Gastroesophageal sphincter (tissue), 4 donors: ENCODE measurements at places on chromosomes 5 and 9. TPM values are rescaled to one million over a fixed set of nuclear protein-coding genes. Genes with fewer than 3 reads are reported as not detected.

Gene C9orf153
- not detected for total RNA-seq

Gene ERCC8
- 19.5 TPM for total RNA-seq

Gene SARDH
- total RNA-seq, result 2.3 TPM

Gene AQP7
- total RNA-seq, result 2.0 TPM

Gene HRCT1
- total RNA-seq, result 4.0 TPM

Gene RXFP3
- not detected for total RNA-seq

Gene CD14
- total RNA-seq, result 20.9 TPM

Gene PCDHB14
- 5.4 TPM for total RNA-seq

Gene MOB3B
- 10.2 TPM for total RNA-seq

DNA sequence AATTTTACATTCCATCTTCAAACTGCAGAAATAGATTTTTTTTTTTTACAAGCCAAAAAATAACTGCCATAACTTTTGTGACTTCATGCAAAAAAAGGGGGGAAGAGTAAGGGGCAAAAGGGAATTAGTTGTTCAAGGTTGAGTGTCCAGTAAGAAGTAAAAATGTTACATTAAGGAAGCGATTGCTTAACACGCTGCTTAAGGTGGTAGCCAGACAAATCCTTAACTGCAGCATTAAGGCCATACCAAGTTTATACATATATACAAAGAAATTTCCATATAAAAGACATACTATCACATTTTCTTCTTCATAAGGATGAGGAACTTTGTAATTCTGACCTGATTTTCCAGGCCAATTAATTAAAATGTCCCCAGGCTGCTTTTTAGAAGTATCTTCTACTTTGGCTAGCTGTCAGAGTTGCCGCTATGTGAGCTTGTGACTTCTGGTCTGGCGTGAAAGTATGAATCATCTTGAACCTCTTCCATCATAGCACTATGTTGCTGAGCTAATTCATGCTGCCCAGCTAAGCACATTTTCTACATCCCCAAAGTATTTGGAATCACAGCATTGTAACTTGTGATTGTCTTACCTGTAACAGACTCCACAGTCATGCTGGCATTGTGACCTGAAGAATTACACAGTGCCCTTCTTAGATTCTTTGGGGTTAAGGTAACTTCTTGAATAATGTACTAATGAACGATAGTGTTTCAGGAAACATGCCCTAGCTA is 40.0 kb downstream of the G3BP1 start:
- H3K4me3 ChIP-seq, result no peak overlapping the region
- peak; percentile 78 for ATAC-seq
- H3K36me3 ChIP-seq, result no peaks in the 10 kb centered on the region
- no peak overlapping the region for H3K27ac ChIP-seq

GRCh38 chr9:86077276-86077675 is 22.1 kb downstream of the GOLM1 start:
- no peaks in the 10 kb centered on the region for H3K4me1 ChIP-seq
- no peaks in the 10 kb centered on the region for H3K27me3 ChIP-seq
- H3K4me3 ChIP-seq, result no peak overlapping the region
- ATAC-seq, result no peak

DNA sequence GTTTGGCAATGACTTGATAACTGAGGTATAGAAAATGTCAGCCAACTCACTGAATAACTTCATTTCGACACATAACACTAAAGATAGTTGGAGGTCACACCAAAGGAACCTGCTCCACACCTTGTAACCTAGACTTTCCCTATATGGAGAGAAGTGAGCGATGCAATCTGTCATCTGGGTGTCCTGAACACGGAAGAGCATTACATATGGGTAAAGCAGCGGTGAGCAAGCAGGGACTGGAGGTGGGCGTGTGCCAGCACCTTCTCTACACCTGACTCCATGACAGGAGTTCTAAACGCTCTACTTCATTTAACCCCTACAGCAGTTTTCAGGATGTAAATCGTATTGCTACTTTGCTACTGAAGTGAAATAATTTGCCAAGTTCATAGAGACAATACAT is 152.8 kb downstream of the SLC12A2 start:
- no peaks in the 10 kb centered on the region for H3K4me1 ChIP-seq
- no peak overlapping the region for H3K4me3 ChIP-seq
- H3K27me3 ChIP-seq, result no peaks in the 10 kb centered on the region
- no peak for ATAC-seq
- no peak overlapping the region for H3K27ac ChIP-seq
- no peaks in the 10 kb centered on the region for H3K36me3 ChIP-seq

GRCh38 chr9:136345281-136346156 is 18.0 kb downstream of the DNLZ start:
- H3K4me3 ChIP-seq, result peak overlapping the region; percentile 20
- ATAC-seq, result peak; percentile 64

DNA sequence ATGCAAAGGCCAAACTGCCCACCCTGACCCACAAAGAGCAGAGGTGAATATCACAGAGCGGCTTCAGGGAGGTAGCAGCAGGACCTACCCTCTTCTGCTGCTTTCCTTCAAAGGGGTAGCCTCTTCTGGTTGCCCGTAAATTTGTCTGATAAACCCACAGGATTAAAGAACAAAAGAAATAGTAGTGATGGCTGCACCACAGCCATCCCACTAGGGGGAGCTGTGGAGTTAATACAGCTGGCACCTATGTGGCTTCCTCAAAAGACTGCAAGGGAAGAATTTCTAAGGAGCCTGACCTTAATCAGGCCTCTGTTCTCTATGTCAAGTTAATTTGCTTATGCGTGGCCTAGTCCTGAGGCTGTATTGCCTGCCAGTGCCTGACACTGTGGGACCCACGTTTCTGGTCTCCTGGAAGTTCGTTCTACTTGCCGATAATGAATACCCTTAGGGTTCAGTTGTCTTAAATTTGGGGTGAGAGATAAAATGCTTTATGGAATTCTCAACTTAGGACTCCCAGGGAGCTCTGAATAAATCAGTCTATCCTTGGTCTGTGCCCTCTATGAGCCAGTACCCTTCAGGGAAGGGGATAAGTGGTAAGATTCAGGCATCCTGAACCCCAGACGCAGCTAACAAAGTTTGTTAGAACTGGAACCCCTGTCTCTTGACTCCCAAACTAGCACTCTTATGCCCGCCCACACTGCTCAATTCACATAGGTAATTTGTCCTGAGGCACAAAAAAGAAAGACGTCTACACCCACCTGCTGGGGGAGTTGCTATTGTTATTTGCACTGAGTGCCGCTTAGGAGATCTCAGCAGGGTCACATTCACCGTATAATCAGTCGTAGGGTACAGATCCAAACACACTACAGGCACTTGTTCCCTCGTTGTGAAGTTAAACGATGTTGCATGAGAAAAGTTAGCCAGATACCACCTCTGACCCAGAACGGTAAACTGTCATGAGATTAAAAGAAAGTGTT is 77.1 kb downstream of the SUSD1 start:
- no peaks in the 10 kb centered on the region for H3K27me3 ChIP-seq
- peak; percentile 60 for ATAC-seq
- H3K4me1 ChIP-seq, result no peaks in the 10 kb centered on the region
- no peak overlapping the region for H3K27ac ChIP-seq
- H3K4me3 ChIP-seq, result no peak overlapping the region
- no peaks in the 10 kb centered on the region for H3K36me3 ChIP-seq

- H3K27me3 ChIP-seq, result peaks cover 49% of the 10 kb centered on the region
- H3K27ac ChIP-seq, result no peak within 1 kb of the TSS
- peak; percentile 58 for ATAC-seq
- H3K4me3 ChIP-seq, result peak within 1 kb of the TSS; percentile 49
- H3K4me1 ChIP-seq, result no peaks in the 10 kb centered on the region
Observed at GRCh38 chr9:92947268-92948037, at the start of gene FGD3. Gene FGD3 (plus strand): TSS chr9:92947523. CDS start chr9:92976257, 28,734 bp downstream.

- peak overlapping the region; percentile 73 for H3K27ac ChIP-seq
- peak; percentile 81 for ATAC-seq
- no peaks in the 10 kb centered on the region for H3K27me3 ChIP-seq
- H3K4me1 ChIP-seq, result peaks cover 83% of the 10 kb centered on the region
- H3K4me3 ChIP-seq, result no peak overlapping the region
Observed at GRCh38 chr9:123044586-123044985, 11.1 kb downstream of the GPR21 start.

- H3K4me1 ChIP-seq, result peaks cover 41% of the 10 kb centered on the region
- ATAC-seq, result no peak
- H3K27me3 ChIP-seq, result peaks cover 4% of the 10 kb centered on the region
- peak within 1 kb of the TSS; percentile 85 for H3K27ac ChIP-seq
- no peaks in the 10 kb centered on the region for H3K36me3 ChIP-seq
Observed at GRCh38 chr5:53480416-53481158, at the start of gene FST. Gene FST (plus strand): TSS chr5:53480629. CDS start chr5:53480792, 163 bp downstream.

GRCh38 chr9:35907711-35908503 is 1.4 kb upstream of the SPAAR start:
- ATAC-seq, result peak; percentile 82
- H3K36me3 ChIP-seq, result no peaks in the 10 kb centered on the region
- peak overlapping the region; percentile 45 for H3K4me3 ChIP-seq
- no peaks in the 10 kb centered on the region for H3K27me3 ChIP-seq
- H3K4me1 ChIP-seq, result peaks cover 25% of the 10 kb centered on the region

DNA sequence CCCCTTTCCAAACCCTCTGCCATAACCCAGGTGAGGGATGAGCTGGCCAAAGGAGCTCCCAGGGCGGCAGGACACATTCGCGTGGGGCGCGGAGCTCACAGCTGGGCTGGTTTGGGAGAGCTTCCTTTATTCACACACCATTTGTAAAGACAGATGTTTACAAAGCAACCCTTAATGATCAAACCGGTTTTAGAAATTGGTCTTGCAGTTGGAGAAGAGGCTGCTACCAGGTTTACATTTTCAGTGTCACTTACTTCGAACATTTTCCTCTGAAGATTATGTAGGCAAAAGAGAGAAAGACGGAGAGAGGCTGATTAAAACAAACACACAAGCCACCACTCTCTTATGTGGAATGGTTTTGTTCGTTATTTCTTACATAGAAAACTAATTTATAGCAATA is 648.7 kb downstream of the IRX1 start:
- H3K4me3 ChIP-seq, result no peak overlapping the region
- no peaks in the 10 kb centered on the region for H3K36me3 ChIP-seq
- H3K27me3 ChIP-seq, result peaks cover 4% of the 10 kb centered on the region
- H3K4me1 ChIP-seq, result no peaks in the 10 kb centered on the region
- H3K27ac ChIP-seq, result no peak overlapping the region
- ATAC-seq, result no peak

DNA sequence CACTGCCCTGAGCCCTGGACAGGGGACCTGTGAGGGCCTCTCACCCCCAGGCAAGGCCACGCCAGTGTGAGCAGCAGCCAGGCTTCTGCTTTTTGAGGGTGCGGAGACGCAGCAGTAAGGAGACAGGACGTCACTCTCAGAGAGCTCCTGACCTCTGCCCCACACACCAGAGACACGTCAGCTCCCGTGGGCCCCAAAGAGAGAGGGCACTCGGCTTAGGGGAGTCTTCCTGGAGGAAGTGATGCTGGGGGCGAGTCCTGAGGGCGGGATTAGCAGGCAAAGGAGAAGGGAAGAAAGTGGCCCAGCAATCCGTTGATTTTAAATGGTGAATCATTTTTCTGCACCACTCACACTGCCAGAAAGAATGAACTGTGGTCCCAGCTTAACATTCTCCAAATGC is 24.0 kb upstream of the SLC9A3 start:
- H3K36me3 ChIP-seq, result no peaks in the 10 kb centered on the region
- H3K4me1 ChIP-seq, result no peaks in the 10 kb centered on the region
- H3K4me3 ChIP-seq, result no peak overlapping the region
- no peak overlapping the region for H3K27ac ChIP-seq
- no peak for ATAC-seq
- H3K27me3 ChIP-seq, result peaks cover 55% of the 10 kb centered on the region

DNA sequence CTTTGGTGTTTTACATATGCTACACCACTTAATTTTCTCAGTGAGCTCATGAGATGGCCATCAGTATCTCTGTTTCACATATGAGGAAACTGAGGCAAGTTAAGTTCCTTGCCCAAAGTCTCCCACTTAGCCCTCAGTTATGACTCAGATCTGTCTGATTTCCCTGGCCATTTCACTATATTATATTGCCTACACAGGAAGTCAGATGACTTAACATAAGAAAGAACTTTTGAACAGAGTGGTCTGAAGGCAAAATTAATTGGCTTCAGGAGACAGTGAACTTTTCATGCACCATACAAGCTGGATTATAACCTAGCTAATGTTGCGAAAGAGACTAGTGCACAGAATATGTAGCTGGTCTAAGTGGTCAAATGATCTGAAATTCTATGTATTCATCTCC is 221.6 kb downstream of the NFIB start:
- H3K4me1 ChIP-seq, result no peaks in the 10 kb centered on the region
- no peak for ATAC-seq
- H3K27me3 ChIP-seq, result no peaks in the 10 kb centered on the region
- H3K27ac ChIP-seq, result no peak overlapping the region

GRCh38 chr9:91075279-91075678 is 273.7 kb downstream of the SYK start:
- no peaks in the 10 kb centered on the region for H3K27me3 ChIP-seq
- H3K4me1 ChIP-seq, result no peaks in the 10 kb centered on the region
- H3K36me3 ChIP-seq, result no peaks in the 10 kb centered on the region
- no peak overlapping the region for H3K4me3 ChIP-seq

GRCh38 chr9:16866587-16866986 is 3.9 kb downstream of the BNC2 start:
- H3K4me3 ChIP-seq, result peak overlapping the region; percentile 12
- peak overlapping the region; percentile 90 for H3K27ac ChIP-seq
- no peaks in the 10 kb centered on the region for H3K36me3 ChIP-seq
- ATAC-seq, result no peak

DNA sequence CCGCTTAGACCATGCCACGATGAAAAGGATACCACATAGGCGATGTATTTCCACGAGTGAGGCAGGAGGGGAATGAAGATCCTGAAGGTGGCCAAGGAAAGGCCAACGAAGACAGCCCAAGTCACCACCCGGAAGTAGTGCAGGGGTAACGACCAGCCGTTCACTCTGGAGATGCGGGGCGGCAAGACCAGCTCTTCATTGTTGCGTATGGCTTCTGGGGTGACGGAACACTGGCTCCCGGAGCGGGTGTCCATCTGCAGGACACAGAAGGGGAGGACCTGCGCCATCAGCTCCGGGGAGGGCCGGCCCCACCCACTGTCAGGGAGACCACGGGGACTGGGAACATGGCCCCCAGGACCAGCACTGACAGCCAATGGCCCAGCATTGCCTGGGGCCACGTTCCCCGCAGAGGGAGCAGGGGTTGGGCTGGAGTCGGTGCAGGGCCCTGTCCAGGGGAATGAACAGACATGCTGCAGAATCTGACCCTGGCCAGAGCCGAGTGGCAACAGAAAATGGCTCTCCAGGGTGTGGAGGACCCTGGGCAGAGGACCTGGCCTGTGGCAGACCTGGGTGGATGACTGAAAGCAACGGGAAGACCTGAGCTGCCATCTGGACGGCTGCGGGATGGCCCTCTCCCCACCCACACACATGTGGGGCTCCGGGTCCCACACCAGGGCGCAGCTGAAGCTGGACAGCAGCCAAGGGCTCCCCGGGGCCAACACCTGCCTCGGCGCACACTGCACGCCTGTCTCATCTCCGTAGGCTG is 17.7 kb downstream of the ZDHHC11B start:
- H3K4me3 ChIP-seq, result no peak overlapping the region
- no peaks in the 10 kb centered on the region for H3K27me3 ChIP-seq
- no peaks in the 10 kb centered on the region for H3K4me1 ChIP-seq
- H3K36me3 ChIP-seq, result no peaks in the 10 kb centered on the region
- no peak for ATAC-seq

- peaks cover 16% of the 10 kb centered on the region for H3K4me1 ChIP-seq
- H3K27me3 ChIP-seq, result no peaks in the 10 kb centered on the region
Observed at GRCh38 chr9:108477529-108478006, 378.2 kb downstream of the ACTL7B start.
